T-helper 2 cell treated with Interferon-gamma antibody and Interleukin-4, amounts not matched to agents 5 μg/mL and 100 μg/mL, for 36 hours (primary cell): ENCODE measurements at places on chromosomes 13 and 19.

DNA sequence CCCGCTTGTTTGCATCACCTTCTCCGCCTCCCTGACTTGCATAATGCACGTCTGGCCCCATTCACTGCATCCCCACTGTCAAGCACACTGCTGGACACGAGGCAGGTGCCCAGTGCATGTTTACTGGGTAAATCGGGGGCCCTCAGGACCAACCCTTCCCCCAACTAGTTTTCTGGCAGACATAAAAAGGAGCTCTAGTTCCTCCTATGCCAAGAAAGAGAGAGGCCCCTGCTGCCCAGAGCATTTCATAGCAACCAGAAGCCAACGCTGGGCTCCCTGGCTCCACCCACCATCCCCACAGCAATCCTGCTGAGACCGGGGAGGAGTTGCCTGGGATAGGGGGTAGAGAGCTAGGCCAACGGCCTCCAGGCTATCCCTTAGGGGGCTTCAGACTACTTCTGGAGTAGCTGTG lies 23.2 kb downstream of the ANKRD27 start:
- DNase-seq: no peak
- H3K27ac ChIP-seq: no peak overlapping the region

- H3K27me3 ChIP-seq: no peaks in the 10 kb centered on the region
- H3K4me1 ChIP-seq: no peaks in the 10 kb centered on the region
- H3K36me3 ChIP-seq: no peaks in the 10 kb centered on the region
- no peak overlapping the region for H3K27ac ChIP-seq
- no peak overlapping the region for H3K4me3 ChIP-seq
Observed at GRCh38 chr13:31278869-31279268, 79.1 kb downstream of the B3GLCT start.

GRCh38 chr19:45468803-45469131 lies 971 bp downstream of the FOSB start:
- H3K4me1 ChIP-seq: peaks cover 16% of the 10 kb centered on the region
- H3K27me3 ChIP-seq: peaks cover 42% of the 10 kb centered on the region
- H3K27ac ChIP-seq: peak overlapping the region; percentile 92
- no peak for DNase-seq
- peak overlapping the region; percentile 85 for H3K4me3 ChIP-seq

DNA sequence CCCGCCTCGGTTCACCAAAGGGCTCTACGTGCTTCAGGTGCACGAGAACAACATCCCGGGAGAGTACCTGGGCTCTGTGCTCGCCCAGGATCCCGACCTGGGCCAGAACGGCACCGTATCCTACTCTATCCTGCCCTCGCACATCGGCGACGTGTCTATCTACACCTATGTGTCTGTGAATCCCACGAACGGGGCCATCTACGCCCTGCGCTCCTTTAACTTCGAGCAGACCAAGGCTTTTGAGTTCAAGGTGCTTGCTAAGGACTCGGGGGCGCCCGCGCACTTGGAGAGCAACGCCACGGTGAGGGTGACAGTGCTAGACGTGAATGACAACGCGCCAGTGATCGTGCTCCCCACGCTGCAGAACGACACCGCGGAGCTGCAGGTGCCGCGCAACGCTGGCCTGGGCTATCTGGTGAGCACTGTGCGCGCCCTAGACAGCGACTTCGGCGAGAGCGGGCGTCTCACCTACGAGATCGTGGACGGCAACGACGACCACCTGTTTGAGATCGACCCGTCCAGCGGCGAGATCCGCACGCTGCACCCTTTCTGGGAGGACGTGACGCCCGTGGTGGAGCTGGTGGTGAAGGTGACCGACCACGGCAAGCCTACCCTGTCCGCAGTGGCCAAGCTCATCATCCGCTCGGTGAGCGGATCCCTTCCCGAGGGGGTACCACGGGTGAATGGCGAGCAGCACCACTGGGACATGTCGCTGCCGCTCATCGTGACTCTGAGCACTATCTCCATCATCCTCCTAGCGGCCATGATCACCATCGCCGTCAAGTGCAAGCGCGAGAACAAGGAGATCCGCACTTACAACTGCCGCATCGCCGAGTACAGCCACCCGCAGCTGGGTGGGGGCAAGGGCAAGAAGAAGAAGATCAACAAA lies 2.6 kb downstream of the PCDH17 start:
- peaks cover 52% of the 10 kb centered on the region for H3K27me3 ChIP-seq
- peak overlapping the region; percentile 49 for H3K27ac ChIP-seq
- H3K4me1 ChIP-seq: peaks cover 20% of the 10 kb centered on the region
- no peak for DNase-seq
- H3K4me3 ChIP-seq: no peak overlapping the region

DNA sequence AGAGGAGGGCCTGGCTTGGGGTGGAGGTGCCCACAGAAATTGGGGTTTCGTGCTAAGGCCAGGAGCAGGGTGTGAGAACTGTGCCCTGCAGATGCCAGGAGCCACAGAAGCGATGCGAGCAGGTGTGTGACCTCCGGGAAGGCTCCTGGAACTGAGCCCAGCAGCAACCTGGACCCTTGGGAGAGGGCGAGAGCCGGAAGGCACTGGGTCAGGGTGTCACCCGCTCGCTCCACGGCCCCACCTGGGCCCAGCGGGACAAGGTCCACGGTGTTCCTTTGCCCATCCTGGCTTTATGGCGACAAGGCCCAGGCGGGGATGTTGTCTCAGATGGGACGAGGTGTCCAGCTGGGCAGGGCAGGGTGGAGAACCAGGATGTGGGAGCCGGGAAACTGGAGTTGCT lies 4.2 kb downstream of the MISP start:
- H3K36me3 ChIP-seq: no peaks in the 10 kb centered on the region
- no peaks in the 10 kb centered on the region for H3K27me3 ChIP-seq
- H3K4me1 ChIP-seq: no peaks in the 10 kb centered on the region
- DNase-seq: no peak

- H3K36me3 ChIP-seq: no peaks in the 10 kb centered on the region
- peaks cover 3% of the 10 kb centered on the region for H3K4me1 ChIP-seq
- peaks cover 5% of the 10 kb centered on the region for H3K27me3 ChIP-seq
Observed at GRCh38 chr13:106418556-106418955, 116.9 kb downstream of the EFNB2 start.

- H3K4me1 ChIP-seq: no peaks in the 10 kb centered on the region
- no peak for DNase-seq
- H3K36me3 ChIP-seq: no peaks in the 10 kb centered on the region
Observed at GRCh38 chr13:63840551-63841421, 2425.1 kb upstream of the PCDH20 start.
